ENCODE measurements at places on chromosomes 16 and 17.

GRCh38 chr16:85231959-85232358 is 119.7 kb upstream of the CIBAR2 start:
- DNase-seq: no peak

DNA sequence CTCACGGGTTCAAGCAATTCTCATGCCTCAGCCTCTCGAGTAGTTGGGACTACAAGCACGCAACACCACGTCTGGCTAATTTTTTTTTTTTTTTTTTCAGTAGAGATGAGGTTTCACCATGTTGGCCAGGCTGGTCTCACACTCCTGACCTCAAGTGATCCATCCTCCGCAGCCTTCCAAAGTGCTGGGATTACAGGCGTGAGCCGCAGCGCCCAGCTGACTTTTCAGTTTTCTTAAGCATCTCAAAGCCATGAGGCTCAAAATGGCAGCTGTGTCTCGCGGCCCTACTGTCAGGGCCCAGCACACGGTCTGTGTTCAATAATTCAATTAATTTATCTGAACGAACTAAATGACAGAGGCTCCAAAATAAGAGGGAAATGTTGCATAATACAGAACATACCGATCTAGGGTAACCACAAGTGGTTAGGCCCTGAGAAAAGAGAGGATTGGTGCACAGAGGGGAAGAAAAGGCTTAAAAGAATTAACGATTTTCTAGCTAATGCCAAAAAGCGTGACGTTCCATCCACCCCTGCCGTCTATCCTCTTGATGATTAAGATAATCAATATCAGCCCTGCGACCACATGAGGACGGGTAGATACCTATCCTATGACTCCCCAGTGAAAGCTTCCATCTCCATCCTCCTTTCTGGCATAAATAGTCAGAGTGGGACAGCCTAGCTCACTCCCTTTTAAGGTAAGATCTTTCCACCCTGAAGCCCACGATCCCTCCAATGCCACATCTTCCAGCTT is 136.9 kb downstream of the SLC39A11 start:
- no peak for DNase-seq

DNA sequence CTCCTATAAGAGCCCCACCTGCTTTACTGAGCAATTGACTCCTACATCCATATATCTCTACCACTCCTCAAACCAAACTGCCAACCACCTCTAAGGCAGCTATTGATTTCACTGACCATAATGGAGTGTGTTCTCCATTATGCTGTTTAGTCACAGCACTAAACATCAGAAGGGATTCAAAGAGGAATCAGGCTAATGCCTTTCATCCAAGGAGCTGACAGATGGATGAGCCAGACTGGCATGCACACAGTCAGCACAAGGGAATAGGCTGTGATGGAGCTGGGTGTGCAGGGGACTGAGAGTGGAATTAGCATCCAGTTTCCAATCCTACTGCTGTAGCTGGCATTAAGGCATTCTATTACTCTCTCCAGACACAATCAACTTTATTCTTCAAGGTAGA is 88.7 kb upstream of the CCL2 start:
- no peak for DNase-seq

DNA sequence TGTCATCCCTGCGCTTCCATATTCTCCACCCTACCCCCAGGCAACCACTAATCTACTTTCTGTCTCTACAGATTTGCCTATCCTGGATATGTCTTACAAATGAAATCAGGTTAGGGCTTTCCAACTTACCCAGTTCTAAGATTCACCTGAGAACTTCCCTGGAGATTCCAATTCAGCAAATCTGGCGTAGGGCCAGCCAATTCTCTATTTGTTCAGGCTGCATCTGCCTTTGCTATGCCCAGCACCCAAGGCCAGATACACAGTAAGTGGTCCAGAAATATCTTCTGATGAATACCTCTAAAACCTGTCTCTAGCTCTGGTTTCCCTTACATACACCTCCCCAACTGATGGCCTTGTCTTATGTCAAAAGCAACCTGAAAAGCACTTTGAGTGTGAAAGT is 10.4 kb upstream of the CTCF start:
- DNase-seq: no peak

DNA sequence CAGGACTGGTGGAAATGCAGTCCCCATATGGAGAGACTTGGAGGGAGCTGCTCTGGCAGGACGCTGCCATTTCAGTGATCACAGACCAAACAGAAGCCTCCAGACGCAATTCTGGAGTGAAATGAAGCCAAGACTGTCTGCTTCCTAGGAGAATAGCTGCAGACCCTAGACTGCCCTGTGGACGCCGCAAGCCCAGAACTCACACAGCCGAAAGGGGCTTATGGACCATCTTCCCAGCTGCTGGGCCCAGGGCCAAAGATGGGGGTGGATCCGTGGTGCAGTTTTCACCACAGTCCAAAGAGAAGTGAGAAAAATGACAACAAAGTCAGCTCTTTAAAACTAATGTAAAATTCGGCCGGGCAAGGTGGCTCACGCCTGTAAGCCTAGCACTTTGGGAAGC is 165.7 kb downstream of the CBLN1 start:
- DNase-seq: no peak

- DNase-seq: no peak
Observed at GRCh38 chr17:80531400-80531799, 13.2 kb upstream of the RPTOR start.
